Activated CD4-positive, alpha-beta T cell treated with anti-CD3 and anti-CD28 coated beads, Interleukin-2, amount 10 ng/mL, durations not matched to agents 24 days and 14 days (primary cell): ENCODE measurements at places on chromosomes 5 and 9. TPM values are rescaled to one million over a fixed set of nuclear protein-coding genes. Genes with fewer than 3 reads are reported as not detected.

Gene ANKRD31
- 0.33 and 0.47 TPM in 2 replicates for total RNA-seq

Gene CEL
- 1.8 and 2.0 TPM in 2 replicates for total RNA-seq

Gene SLC46A2
- total RNA-seq: not detected in 2 replicates

Gene LCN15
- not detected in 2 replicates for total RNA-seq

Gene PIP5KL1
- total RNA-seq: 0.89 and 0.90 TPM in 2 replicates

Gene TOR4A
- total RNA-seq: 10.3 and 11.4 TPM in 2 replicates

Gene MARVELD2
- 0.26 and 0.36 TPM in 2 replicates for total RNA-seq

Gene TMEM174
- total RNA-seq: not detected in 2 replicates

DNA sequence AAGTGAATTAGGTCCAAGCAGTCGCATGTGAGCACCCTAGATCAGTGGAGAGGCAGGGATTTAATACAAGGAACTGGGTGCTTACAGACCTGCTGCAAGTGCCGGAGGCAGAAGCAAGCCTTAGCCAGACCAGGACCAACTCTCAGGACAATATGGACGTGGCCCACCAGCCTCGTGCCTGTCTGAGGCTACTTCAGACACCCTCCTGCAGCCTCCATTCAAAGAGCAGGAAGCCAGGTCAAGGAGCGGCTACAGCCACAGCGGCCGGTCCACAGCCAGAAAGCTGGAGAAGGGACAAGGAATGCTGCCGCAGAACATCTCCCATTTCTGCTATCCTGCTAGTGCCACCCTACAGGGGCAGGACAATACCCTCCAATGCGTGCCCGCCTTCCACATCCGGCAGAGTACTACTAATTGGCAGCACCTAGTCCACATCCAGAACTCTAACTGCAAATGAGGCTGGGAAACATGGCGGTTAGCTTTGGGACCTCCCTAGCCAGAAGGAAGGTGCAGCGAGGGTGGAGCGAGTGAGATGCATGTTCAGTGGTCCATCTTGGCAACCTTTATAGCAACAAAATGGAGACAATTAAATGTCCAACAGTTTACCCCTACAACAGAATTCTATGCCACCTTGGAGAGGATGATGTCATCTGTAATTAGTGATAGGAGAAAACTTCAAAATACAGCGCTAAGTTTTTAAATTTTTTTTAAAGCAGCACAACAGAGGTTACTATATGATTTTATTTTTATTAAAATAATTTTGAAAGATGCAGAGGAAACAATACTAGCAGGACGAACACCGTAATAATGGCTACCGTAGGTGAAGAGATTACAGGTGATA is 1.0 kb upstream of the ALDH1B1 start:
- H3K36me3 ChIP-seq: peaks cover 4% of the 10 kb centered on the region
- H3K4me3 ChIP-seq: peak overlapping the region; percentile 96
- DNase-seq: no peak
- H3K27ac ChIP-seq: no peak overlapping the region
- peaks cover 17% of the 10 kb centered on the region for H3K4me1 ChIP-seq

DNA sequence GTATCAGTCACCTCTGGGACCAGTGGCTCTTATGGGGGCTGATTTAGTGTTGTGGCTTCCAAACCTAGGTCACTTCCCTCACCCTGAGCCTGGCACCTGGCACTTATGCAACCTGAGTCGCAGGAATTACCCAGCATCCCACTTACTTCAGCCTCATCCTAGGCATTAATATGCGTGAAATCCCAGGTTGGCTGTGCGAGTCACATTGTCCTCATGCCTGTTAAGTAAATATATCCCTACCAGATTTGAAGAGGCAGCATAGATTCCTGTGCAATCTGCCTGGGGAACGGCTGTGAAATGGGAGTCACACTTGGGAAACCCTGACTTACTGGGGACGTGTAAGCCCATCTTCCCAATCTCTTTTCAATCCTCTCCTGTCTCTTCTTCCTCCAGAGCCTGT is 42.7 kb upstream of the AKNA start:
- peaks cover 4% of the 10 kb centered on the region for H3K4me1 ChIP-seq
- H3K4me3 ChIP-seq: no peak overlapping the region
- H3K27ac ChIP-seq: no peak overlapping the region
- no peaks in the 10 kb centered on the region for H3K36me3 ChIP-seq
- peaks cover 12% of the 10 kb centered on the region for H3K27me3 ChIP-seq

GRCh38 chr5:134101686-134102439 is 12.6 kb upstream of the TCF7 start:
- peaks cover 62% of the 10 kb centered on the region for H3K4me1 ChIP-seq
- DNase-seq: peak; percentile 92

DNA sequence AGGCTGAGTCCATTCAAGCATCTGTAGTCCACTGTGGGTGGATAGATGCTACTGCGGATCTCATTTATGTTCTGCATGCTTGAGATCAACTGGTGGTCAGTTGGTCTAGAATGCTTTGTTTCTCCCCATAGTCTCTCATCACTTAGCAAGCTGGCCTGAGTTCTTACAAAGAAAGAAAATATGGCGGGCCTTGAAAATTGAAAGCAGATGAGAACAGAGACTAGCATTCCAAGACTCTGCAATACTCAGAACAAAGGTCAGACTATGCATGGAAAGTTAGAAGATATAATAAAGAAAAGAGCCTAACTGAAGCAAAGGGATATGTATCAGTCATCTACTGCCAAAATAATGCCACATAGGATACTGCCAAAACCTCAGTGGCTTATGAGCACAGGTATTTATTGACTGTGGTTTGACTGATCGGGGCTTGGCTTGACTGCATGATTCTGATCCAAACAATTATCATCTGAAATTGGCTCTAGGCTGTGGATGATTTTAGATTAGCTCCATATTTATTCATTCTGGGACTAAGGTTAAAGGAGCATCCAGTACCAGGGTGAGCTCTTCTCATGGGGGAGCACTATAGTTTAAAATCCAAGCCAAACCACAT is 258.9 kb downstream of the TAF11L14 start:
- no peak overlapping the region for H3K27ac ChIP-seq
- H3K27me3 ChIP-seq: no peaks in the 10 kb centered on the region
- no peaks in the 10 kb centered on the region for H3K4me1 ChIP-seq

DNA sequence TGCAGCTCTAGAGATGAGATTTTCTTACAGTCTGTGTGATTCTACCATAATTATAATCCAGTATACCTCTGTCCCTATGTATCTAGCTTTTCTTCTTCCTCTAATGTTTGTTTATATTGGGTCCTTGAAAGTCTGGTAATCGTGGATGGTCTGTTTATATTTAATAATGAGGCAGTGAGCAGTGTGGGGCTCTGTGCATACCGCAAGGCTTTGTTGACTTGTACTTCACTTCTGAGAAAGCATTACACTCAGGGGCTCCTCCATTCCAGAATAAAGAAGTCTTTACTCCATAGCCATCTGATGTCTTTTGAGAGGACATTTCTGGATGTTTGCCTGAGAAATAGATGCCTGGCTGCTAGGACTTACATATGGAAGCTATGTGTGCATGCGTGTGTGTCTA is 4.5 kb upstream of the MPDZ start:
- DNase-seq: no peak
- H3K4me1 ChIP-seq: no peaks in the 10 kb centered on the region
- no peaks in the 10 kb centered on the region for H3K36me3 ChIP-seq
- H3K27me3 ChIP-seq: peaks cover 8% of the 10 kb centered on the region

GRCh38 chr5:179405426-179406030 is 60.3 kb upstream of the ADAMTS2 start:
- H3K27me3 ChIP-seq: no peaks in the 10 kb centered on the region
- no peak for DNase-seq
- no peaks in the 10 kb centered on the region for H3K4me1 ChIP-seq
- no peaks in the 10 kb centered on the region for H3K36me3 ChIP-seq

DNA sequence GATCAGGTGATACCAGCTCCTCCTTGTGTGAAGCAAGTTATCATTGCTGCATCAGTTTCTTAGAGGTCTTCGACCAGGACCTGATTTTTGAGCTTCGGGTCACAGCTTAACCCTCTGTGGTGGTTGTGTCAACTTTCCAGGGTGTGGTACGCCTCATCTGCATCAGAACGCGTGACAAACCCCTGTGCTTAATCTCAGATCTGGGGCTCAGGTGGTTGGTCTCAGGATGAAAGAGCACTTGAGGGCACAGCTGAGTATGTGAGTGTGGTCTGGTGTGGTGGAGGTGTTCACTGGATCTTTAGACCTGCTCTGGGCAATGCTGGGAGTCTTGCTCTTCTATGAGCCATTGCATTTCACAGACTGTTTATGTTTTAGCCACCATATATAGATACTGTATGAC is 64.1 kb downstream of the OSTF1 start:
- peaks cover 62% of the 10 kb centered on the region for H3K4me1 ChIP-seq
- peaks cover 27% of the 10 kb centered on the region for H3K36me3 ChIP-seq
- H3K27me3 ChIP-seq: no peaks in the 10 kb centered on the region
- H3K27ac ChIP-seq: peak overlapping the region; percentile 21
- H3K4me3 ChIP-seq: peak overlapping the region; percentile 39
- peak; percentile 82 for DNase-seq

- no peaks in the 10 kb centered on the region for H3K4me1 ChIP-seq
- H3K4me3 ChIP-seq: no peak overlapping the region
- H3K27me3 ChIP-seq: no peaks in the 10 kb centered on the region
- no peak overlapping the region for H3K27ac ChIP-seq
Measured at GRCh38 chr5:37774912-37775483, 64.8 kb downstream of the GDNF start.

GRCh38 chr9:132789719-132790118 is 88.4 kb downstream of the AK8 start:
- H3K36me3 ChIP-seq: no peaks in the 10 kb centered on the region
- no peak for DNase-seq
- no peak overlapping the region for H3K4me3 ChIP-seq
- peaks cover 4% of the 10 kb centered on the region for H3K4me1 ChIP-seq

- DNase-seq: no peak
- no peaks in the 10 kb centered on the region for H3K36me3 ChIP-seq
- H3K27me3 ChIP-seq: peaks cover 4% of the 10 kb centered on the region
Measured at GRCh38 chr5:143955141-143955540, 143.2 kb downstream of the HMHB1 start.

GRCh38 chr5:15433709-15434108 is 66.3 kb upstream of the FBXL7 start:
- no peaks in the 10 kb centered on the region for H3K27me3 ChIP-seq
- DNase-seq: no peak
- H3K4me3 ChIP-seq: no peak overlapping the region
- no peaks in the 10 kb centered on the region for H3K36me3 ChIP-seq
- H3K27ac ChIP-seq: no peak overlapping the region

- no peaks in the 10 kb centered on the region for H3K4me1 ChIP-seq
- H3K27me3 ChIP-seq: peaks cover 14% of the 10 kb centered on the region
- H3K27ac ChIP-seq: no peak overlapping the region
- no peaks in the 10 kb centered on the region for H3K36me3 ChIP-seq
Measured at GRCh38 chr5:151706906-151707305, 20.2 kb upstream of the SPARC start.

- peaks cover 29% of the 10 kb centered on the region for H3K27me3 ChIP-seq
- no peaks in the 10 kb centered on the region for H3K36me3 ChIP-seq
- no peak overlapping the region for H3K4me3 ChIP-seq
- no peak for DNase-seq
- no peak overlapping the region for H3K27ac ChIP-seq
Measured at GRCh38 chr9:90637626-90638025, 5.0 kb downstream of the DIRAS2 start.

GRCh38 chr5:132665574-132666080 is 7.7 kb downstream of the IL13 start:
- no peak overlapping the region for H3K4me3 ChIP-seq
- no peaks in the 10 kb centered on the region for H3K27me3 ChIP-seq
- no peak for DNase-seq
- peak overlapping the region; percentile 68 for H3K27ac ChIP-seq
- no peaks in the 10 kb centered on the region for H3K36me3 ChIP-seq

- peaks cover 12% of the 10 kb centered on the region for H3K27me3 ChIP-seq
- DNase-seq: no peak
- no peaks in the 10 kb centered on the region for H3K36me3 ChIP-seq
- peaks cover 5% of the 10 kb centered on the region for H3K4me1 ChIP-seq
Measured at GRCh38 chr5:107538331-107538730, 132.4 kb downstream of the EFNA5 start.

DNA sequence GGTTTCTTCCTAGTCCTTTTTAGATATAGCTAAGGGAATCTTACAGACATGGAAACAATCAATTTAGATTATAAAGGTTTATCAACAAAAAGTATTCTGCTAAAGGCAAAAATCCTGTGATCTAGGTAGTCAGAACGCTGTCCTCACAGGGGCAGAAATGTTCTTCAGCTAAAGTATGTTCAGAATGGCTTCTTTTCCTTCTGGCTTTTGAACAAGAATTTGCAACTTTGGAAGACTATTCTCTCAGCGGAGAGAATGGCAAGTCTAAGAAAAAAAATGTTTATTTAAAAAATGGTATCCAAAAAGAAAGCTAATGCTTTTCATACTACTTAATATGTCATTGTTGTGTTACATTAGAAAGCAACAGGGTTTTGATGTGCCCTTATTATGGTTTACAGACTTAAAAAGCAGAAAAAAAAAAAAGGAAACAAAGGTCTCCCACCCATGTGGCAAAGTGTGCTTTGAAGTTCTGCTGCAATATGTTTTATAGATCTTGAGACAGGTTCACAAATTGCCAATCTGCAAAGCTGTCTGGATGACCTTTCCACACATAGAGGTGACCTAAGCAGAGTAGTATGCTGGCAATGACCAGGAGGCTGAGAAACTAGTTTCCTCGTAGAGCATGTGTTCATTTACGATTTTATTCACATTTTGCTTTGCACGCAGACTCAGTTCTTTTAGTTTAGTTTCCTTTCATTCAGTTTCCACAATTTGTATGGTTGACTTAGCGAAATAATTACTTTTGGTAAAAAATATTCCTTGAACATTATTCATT is 45.1 kb upstream of the PJA2 start:
- H3K4me1 ChIP-seq: peaks cover 4% of the 10 kb centered on the region
- peaks cover 2% of the 10 kb centered on the region for H3K27me3 ChIP-seq
- no peaks in the 10 kb centered on the region for H3K36me3 ChIP-seq
- no peak overlapping the region for H3K4me3 ChIP-seq
- DNase-seq: no peak
- no peak overlapping the region for H3K27ac ChIP-seq

DNA sequence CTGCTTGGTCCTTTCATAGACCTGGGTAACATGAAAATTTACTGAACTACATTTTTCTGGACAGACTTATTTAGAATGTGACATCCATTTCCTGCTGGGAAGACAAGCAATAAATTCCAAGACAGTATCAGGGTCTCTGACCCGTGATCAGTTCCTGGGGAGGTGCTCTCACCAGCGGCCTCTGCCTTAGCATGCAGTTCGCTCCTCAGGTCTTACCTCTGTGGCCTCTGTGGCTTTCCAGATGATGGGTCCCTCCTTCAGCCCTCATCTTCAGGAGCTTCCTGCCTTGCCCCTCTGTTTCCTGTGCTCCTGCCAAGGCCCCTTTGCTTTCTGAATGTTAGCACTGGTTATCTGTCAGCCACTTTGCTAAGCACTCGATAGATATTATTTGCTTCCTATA is 66.4 kb downstream of the CMYA5 start:
- peaks cover 10% of the 10 kb centered on the region for H3K27me3 ChIP-seq
- peaks cover 2% of the 10 kb centered on the region for H3K4me1 ChIP-seq
- H3K36me3 ChIP-seq: no peaks in the 10 kb centered on the region
- H3K4me3 ChIP-seq: no peak overlapping the region

- no peak overlapping the region for H3K4me3 ChIP-seq
- H3K27me3 ChIP-seq: peaks cover 13% of the 10 kb centered on the region
- peaks cover 4% of the 10 kb centered on the region for H3K4me1 ChIP-seq
- no peak for DNase-seq
- no peaks in the 10 kb centered on the region for H3K36me3 ChIP-seq
Measured at GRCh38 chr5:143657647-143658285, 154.2 kb upstream of the HMHB1 start.

- H3K4me1 ChIP-seq: peaks cover 23% of the 10 kb centered on the region
- H3K27ac ChIP-seq: no peak overlapping the region
- peaks cover 7% of the 10 kb centered on the region for H3K27me3 ChIP-seq
- DNase-seq: no peak
- no peak overlapping the region for H3K4me3 ChIP-seq
Measured at GRCh38 chr9:78207319-78207718, 28.6 kb upstream of the CEP78 start.

- H3K4me3 ChIP-seq: no peak overlapping the region
- H3K27ac ChIP-seq: no peak overlapping the region
Measured at GRCh38 chr9:83066771-83067170, 3.8 kb upstream of the RASEF start.
